Stimulated activated CD8-positive, alpha-beta memory T cell treated with anti-CD3 and anti-CD28 coated beads, Interleukin-15, amount 100 ng/mL, for 1 hour (primary cell): ENCODE measurements at places on chromosomes 1 and 21.

DNA sequence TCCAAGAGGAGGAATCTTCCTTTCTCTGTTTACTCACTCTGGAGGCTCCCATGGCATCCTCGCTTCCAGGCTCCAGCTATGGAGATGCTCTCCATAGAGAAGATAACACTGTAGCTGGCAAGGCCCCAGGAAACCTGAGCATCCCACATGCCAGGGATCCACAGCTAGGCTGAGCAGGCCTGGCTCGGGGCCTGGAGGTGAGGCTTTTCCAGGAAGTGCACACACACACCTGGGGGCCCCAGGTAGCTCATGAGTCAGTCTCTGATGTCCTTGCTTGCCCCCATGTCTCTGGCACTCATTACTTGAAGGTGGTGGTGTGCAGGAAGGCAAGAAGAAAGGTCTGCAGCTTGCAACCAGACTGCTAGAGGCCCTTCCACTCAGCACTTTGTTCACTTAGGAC, 5.5 kb upstream of the LCE5A start:
- no peak for DNase-seq

- no peak for DNase-seq
These were observed 83.1 kb downstream of the WLS start for GRCh38 chr1:68149110-68149798.

- no peak for DNase-seq
These were observed 51.5 kb downstream of the SYT2 start for GRCh38 chr1:202658769-202659168.

- no peak for DNase-seq
These were observed 56.0 kb downstream of the DTL start for GRCh38 chr1:212091438-212092121.

- no peak for DNase-seq
These were observed 103.9 kb upstream of the EDN2 start for GRCh38 chr1:41588334-41588875.

DNA sequence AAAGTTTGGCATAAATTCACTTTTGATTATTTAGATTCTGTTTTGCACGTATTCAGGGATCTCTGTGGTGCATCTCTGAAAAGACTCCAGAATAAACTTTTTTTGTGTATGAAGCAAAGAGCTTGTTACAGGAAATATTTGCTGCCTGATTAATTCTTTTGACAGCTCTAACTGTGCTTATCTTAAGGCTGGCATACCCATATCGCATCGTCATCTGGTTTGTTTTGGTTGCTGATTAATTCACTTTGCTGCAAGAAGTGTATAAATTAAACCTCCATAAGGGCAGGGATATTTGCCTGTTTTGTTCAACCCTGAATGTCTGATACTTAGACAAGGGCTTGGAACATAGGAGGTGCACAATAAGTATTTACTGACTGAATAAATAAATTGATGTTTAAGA, 17.5 kb upstream of the DUSP10 start:
- no peak for DNase-seq

GRCh38 chr1:185328255-185328654, 11.2 kb upstream of the IVNS1ABP start:
- no peak for DNase-seq

DNA sequence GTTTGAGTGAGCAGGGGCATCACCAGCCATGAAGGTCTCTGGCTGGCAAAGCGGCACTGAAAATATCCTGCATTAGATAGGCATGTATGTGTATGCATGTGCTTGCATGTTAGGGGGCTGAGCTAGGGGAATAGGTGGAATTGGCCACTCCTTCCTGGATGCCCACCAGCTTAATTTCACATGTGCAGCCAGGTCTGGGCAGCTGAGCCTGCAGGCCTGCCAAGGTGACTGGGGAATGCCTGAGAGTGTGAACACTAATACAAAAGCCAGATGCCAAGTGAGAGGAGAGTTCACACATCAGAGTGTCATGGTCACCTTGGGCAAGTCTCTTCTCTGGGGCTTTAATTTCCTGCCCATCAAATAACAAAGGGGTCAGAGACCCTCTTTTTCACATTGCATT, 155.9 kb downstream of the HIVEP3 start:
- DNase-seq = no peak

DNA sequence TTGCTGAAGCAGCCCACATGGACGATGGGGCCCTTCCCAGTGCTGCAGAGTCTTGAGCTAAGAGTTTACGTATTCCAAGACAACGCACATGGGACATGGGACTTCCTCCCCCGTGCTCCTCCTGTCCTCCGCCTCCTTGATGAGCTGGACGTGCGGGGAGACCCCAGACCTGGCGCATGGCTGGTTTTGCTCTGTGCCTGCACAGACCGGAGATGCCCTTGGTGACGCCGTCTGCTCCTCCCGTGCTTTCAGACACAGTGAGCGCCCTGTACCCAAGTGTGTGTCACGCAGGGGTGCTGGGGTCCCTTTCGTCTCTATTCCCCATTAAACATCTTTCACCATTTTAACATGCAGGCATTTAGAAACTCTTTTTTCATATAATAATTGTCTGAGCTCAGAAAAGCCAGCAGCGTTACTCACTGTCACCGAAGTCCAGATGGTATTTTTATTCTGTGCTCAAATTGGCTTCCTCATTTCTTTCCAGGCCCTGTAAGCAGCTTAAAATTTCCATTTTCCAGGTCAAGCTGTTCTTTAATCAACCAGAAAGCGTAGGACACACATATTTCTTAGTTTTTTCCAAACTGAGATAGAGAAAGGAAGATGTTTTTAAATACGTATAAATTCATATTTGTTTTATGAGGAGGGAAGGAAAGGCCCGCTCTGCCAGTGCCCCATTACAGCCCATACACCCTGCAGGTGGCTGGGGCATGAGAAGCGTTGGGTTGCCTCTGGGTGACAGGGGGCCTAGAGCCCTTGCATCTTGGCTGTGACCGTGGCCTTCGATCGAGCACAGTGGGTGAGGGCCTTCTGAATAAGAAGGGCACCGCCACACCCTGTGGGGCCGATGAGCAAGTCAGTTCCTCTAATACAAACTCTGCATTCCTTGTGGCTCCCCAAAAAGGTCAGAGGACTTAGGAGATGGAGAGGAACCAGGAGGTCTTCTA, 17.9 kb upstream of the ZBTB21 start:
- DNase-seq = no peak

DNA sequence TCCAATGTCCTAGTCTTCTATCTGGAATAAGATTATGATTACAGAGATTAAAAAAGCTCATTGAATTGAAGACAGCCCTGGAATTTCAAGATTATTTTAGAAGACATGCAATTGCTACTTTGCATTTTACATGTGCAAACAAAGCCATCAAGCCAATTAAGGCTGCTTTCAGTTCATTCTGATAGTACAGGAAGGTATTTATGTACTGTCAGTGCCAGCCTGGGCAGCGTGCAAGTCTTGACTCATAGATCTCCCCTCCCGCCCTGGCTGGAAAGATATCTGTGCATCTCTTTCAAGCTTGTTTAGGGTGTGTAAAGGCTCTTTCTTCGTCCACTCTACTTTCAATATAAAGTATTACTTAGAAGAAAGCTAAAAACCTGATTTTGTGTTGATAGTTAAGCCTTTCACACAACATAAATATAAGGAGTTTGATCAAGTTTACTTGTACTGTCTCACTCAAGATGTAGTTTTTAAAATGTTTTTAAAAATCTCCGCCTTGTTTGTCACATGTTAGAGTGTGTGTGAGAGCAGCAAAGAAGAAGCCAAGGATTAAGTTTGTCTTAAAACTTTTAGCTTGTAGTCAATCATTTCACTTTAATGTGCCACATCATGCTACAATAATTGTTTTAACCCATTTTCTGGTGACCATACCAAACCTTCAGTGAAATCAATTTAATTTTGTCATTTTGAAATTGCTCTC, 13.6 kb upstream of the LYPLAL1 start:
- no peak for DNase-seq

- no peak for DNase-seq
These were observed 64.5 kb downstream of the ZC3H11B start for GRCh38 chr1:219548386-219548785.
